ENCODE measurements at places on chromosomes 5 and 9.

GRCh38 chr5:144307736-144308135, 137.1 kb downstream of the KCTD16 start:
- no peak for DNase-seq

DNA sequence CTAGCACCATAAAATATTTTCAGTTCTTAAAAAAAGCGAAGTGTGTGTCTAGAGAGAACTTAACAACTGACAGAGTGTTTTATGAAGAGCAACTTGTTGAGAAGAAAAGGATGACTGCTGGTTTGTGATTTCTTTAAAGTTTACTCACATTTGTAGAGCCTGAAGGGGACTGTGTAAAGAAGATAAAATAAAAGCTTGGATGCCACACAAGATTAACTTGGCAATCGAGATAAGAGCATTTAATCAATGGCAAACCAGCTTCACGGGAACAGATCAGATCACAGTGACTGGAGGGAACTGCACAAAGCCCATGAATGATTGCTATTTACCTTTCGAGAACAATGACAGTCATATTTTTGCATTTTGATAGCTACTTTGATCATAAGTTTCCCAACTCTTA, 2013.1 kb upstream of the CDH9 start:
- no peak for DNase-seq

- DNase-seq = no peak
Observed at GRCh38 chr5:159058716-159059636, 40.7 kb downstream of the EBF1 start.

- no peak for DNase-seq
Observed at GRCh38 chr9:131259432-131259898, 16.8 kb downstream of the FAM78A start.

DNA sequence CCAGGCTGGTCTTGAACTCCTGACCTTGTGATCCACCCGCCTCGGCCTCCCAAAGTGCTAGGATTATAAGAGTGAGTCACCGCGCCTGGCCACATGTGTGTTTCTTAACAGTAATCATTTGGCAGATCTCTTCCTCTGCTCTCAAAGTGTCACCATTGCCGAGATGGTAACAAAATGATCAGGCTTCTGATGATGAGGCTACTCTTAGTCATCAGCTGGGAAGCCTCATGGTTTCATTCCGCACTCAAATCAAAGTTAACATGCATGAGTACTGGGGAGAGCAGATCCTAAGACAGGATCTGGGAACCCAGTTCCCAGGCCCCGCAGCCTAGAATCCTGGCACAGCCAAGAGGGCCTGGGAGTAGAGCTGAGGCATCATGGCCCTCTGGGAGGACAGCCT, 27.4 kb downstream of the BARHL1 start:
- no peak for DNase-seq

DNA sequence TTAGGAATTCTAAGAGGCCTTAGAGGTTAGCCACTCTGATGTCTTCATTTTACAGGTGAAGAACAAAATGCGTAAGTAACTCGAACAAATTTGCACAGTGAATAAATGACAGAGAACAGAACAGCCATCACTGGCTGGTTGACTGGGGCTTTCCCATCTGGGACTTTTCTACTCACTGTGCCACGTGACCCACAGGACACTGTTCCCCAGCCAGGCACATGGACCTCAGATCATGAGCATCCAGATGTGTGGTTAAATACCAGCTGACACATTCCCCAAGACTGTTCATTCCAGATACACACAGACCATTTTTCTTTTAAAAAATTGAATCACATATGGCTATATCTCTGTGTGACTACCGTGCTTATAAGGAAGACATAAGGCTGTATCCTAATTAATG, 25.8 kb upstream of the MED10 start:
- no peak for DNase-seq

DNA sequence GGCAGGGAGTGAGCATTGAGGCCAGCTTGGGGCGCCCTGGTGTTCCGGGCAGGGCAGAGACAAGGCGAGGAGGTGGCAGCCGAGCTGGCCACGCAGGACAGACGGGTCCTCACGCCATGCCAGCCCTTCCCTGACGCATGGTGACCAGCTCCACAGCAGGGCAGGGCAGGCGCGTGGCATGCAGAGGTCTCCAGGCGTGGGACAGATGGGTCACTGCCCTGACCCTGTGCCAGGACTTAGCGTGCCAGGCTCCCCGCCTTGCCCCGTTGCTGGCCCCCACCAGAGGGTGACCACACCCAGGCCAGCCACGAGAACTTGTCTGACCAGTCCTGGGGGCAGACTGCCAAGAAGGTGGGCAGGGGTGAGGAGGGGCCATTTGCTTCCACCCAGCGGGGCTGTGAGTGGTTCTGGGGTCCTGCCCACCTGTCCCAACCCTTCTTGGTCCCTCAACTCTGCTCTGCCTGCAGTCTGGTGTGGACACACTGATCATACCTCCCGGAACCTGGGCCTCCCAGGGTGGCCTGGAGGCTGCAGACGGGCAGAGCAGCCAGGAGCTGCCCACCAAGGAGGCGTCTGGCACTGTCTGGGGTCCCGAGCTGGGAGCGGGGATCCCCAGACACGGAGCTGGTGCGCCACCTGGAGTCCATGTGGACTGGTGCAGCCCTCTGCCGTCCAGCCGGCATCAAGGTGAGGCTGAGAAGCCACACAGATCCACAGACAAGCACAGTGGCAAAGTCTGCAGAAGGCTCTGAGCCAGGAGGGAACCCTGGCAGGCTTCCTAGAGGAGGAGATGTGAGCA, at the start of gene RNF224:
Gene RNF224, plus strand, starts transcription at position 449 of the 799 bp plus-strand sequence. CDS start 834 bp downstream, outside the sequence.
- peak; percentile 56 for DNase-seq

- no peak for DNase-seq
Observed at GRCh38 chr5:153437251-153437650, 53.2 kb upstream of the GRIA1 start.

- DNase-seq = no peak
Observed at GRCh38 chr9:110089681-110090370, 118.1 kb downstream of the C9orf152 start.

DNA sequence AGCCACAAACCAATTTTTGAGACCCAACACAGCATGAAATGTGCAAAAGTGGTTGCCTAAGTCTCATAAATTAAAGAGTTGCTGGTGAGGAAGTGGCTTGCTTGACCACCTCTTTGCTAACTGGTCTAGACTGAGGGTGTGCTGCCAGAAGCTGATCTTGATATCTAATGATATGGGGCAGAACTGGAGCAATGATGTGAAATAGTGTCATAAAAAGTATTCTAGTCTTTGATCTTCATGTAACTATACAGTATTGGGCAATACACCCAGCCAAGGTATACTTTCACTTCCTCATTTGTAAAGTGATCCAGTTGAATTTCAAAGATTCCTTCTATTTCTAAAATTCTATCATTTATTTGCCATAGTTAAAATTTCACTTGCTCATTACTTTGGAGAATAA, 5.9 kb upstream of the YTHDC2 start:
- no peak for DNase-seq

- DNase-seq = no peak
Observed at GRCh38 chr5:37936091-37936490, 96.2 kb upstream of the GDNF start.

- DNase-seq = no peak
Observed at GRCh38 chr9:131072107-131072870, 24.0 kb upstream of the AIF1L start.
